Endothelial cell of umbilical vein (primary cell): ENCODE measurements at places on chromosomes 11 and 22. TPM values are rescaled to one million over a fixed set of nuclear protein-coding genes. Genes with fewer than 3 reads are reported as not detected.

DNA sequence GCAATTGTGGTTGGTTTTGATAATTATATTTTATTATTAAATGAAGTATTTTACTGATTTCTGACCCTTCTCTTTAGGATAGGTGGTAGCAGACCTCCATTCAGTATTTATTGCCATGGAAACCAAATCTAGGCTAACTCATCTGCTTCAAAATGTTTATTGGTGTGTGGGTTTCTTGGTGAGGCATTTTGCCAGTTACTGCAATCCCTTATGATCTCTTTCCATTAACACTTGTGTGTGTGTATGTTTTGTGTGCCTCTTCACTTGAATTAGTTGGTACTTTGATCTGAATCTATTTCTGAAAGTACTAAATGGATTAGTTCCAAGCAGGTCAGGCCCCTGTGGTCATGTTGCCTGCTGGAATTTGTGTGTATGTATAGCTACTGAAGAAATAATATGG is 184.4 kb upstream of the C11orf87 start:
- no peak overlapping the region for H3K27ac ChIP-seq
- no peak for DNase-seq
- no peaks in the 10 kb centered on the region for H3K36me3 ChIP-seq
- no peaks in the 10 kb centered on the region for H3K27me3 ChIP-seq

GRCh38 chr11:121696931-121697670 is 244.3 kb upstream of the SORL1-AS1 start:
- no peak for DNase-seq
- peaks cover 8% of the 10 kb centered on the region for H3K27me3 ChIP-seq
- no peak overlapping the region for H3K4me3 ChIP-seq
- H3K4me1 ChIP-seq = no peaks in the 10 kb centered on the region
- no peak overlapping the region for H3K27ac ChIP-seq
- no peaks in the 10 kb centered on the region for H3K36me3 ChIP-seq

Gene GAL3ST3
- total RNA-seq = not detected in 2 replicates

DNA sequence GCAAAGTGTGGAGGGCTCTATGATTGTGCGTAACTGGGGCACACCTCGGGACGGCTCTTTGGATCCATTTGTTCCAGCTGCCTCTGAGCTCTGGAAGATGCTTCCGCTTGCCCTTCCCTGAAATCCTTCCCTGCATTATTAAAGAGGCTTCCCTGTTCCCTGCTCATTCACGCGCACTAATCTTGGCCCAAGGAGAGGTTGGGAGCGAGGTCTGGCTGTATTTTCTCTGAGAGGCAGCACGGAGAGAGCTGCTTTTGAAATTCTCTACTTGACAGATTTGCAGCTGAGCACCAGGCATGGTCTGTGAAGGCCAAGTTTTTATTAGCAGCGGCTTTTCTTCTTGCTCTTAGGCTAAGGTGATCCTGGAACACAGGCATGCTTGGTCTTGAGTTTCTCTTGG is 94.8 kb upstream of the NTM start:
- no peak overlapping the region for H3K4me3 ChIP-seq
- DNase-seq = no peak
- no peaks in the 10 kb centered on the region for H3K4me1 ChIP-seq
- H3K27ac ChIP-seq = no peak overlapping the region

GRCh38 chr22:36334821-36335603 is 52.8 kb downstream of the MYH9 start:
- DNase-seq = no peak
- H3K4me3 ChIP-seq = no peak overlapping the region
- H3K27ac ChIP-seq = peak overlapping the region; percentile 67

Gene JOSD1
- 64.9 and 73.1 TPM in 2 replicates for total RNA-seq

Gene RPUSD4
- 36.5 and 40.8 TPM in 2 replicates for total RNA-seq

DNA sequence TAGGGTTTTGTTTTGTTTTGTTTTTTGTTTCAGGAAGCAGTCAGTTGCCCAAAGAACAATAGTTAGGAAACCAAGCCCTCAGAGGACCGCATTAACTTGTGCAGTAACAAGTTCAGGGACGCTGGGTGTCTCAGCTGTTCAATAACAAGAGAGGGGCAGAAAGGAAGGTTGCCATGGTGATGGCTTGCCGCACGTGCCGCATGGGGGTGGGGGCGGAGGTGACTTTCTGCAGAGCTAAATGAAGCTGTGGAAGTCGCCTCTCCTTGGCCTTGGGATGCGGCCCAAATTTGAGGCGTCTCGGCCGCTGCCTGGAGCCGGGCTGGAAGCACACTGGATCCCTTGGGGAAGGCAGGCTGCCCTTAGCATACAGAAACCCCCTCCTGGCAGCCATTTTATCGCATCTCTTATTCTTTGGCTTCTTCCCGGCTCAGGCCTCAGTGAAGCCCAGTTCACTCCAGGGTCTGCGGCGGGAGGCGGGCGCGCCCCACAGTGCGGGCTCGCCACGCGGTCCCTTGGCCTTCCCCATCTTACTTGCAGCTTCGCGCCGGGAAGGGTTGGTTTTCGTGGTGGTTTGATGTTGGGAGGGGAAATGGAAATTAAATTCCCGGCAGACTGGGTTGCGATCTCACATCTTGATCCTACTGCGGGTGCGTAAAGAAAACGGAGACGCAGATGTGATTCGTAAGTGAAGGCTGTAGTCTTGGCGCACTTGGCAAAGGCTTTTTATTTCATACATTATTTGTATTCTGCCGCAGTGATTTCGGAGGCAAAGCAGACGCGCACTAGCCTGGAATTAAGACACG is 94.3 kb downstream of the SLC17A6 start:
- no peaks in the 10 kb centered on the region for H3K27me3 ChIP-seq
- peak overlapping the region; percentile 20 for H3K4me3 ChIP-seq
- no peaks in the 10 kb centered on the region for H3K36me3 ChIP-seq
- H3K4me1 ChIP-seq = peaks cover 10% of the 10 kb centered on the region
- H3K27ac ChIP-seq = peak overlapping the region; percentile 32
- DNase-seq = peak; percentile 82

Gene OR2AG2
- total RNA-seq = 0.33 and 0.46 TPM in 2 replicates

DNA sequence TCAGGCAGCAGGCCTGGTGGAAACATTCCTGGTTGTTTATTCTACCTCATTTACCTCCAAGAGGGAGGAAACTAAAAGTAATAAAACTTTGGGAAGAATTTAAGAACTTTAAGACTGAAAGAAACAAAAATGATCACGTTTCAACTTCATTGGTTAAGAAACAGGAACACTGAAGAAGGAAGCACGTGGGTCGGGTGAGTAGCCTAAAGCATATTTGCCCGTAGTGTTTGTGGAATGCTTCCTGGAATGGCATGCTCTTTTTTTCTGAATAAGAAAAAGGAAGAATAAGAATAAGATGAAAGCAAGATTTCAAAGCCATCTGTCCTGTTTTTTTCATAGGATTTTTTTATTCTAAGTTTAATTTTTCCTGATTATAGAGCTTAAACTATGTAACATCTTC is 83.1 kb downstream of the WNT11 start:
- H3K4me3 ChIP-seq = no peak overlapping the region
- H3K36me3 ChIP-seq = peaks cover 3% of the 10 kb centered on the region
- peaks cover 25% of the 10 kb centered on the region for H3K4me1 ChIP-seq

Gene SYT9
- 0.25 TPM in 1 of 2 replicates, not detected in the other for total RNA-seq

GRCh38 chr11:14148653-14149273 is 186.2 kb downstream of the SPON1 start:
- H3K27me3 ChIP-seq = peaks cover under 1% of the 10 kb centered on the region
- no peak overlapping the region for H3K4me3 ChIP-seq
- no peak overlapping the region for H3K27ac ChIP-seq
- H3K36me3 ChIP-seq = no peaks in the 10 kb centered on the region
- DNase-seq = peak; percentile 36

GRCh38 chr22:26610072-26610958 is 7.5 kb downstream of the CRYBB1 start:
- no peak overlapping the region for H3K27ac ChIP-seq
- no peak overlapping the region for H3K4me3 ChIP-seq
- DNase-seq = no peak

Gene PTPRCAP
- 1.4 TPM in 1 of 2 replicates, not detected in the other for total RNA-seq

DNA sequence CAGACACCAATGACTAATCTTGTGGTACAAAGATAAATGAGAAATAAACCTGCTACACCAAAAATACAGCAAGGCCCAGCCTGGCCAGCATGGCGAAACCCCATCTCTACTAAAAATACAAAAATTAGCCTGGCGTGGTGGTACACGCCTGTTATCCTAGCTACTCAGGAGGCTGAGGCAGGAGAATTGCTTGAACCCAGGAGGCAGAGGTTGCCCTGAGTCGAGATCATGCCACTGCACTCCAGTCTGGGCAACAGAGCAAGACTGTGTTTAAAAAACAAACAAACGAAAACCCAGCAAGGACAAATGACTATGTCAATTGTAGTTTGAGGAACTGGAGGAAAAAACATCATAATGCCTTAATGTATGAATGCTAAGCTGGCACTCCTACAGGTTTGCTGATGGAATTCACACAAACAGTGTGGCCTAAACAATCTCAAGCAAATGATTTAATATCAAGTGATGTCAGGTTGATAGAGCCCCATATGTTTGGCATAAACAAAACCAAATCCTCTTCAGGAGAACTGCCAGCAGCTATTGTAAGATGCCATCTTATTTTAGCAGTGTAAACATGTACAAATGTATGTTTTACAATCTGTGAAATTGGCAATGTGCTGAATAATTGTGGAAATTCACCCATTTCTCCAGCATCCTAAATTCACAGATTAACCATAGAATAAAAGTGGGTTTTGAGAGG is 20.0 kb downstream of the MMP7 start:
- DNase-seq = no peak
- no peaks in the 10 kb centered on the region for H3K27me3 ChIP-seq
- H3K4me3 ChIP-seq = no peak overlapping the region
- H3K36me3 ChIP-seq = no peaks in the 10 kb centered on the region

DNA sequence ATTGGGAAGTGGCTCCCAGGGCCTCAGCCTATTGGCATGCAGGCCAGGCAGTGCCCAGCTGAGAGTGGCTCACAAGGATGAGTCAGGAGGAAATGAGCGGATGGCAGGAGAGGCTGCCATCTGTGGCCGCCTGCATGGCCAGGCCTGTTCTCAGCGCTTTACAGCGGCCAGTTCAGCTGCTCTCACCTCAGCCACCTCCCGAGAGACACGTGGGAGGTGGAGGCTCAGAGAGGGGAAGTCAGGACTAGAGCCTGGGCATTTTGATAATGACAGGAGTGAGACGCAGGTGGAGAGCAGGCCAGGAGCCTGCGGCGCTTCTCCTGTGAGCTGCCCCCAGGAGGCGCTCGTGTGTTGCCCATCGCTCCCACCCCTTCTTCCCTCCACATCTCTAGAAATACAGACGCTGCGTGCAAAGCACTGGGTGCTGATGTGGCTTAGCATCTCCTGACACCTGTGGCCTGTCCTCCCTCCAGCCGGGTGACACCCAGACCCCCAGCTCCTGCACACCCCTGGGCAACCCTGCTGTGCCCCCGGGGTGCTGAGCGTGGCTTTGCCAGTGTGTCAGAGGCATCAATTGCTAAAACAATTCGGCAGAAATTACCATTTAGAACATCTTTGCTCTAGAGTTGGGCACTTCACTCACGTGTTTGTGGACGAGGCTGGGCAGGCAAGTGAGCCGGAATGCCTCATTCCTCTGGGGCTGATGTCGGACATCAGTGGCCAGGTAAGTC is 21.4 kb upstream of the PANX2 start:
- no peaks in the 10 kb centered on the region for H3K4me1 ChIP-seq
- no peak overlapping the region for H3K4me3 ChIP-seq
- H3K27ac ChIP-seq = no peak overlapping the region

DNA sequence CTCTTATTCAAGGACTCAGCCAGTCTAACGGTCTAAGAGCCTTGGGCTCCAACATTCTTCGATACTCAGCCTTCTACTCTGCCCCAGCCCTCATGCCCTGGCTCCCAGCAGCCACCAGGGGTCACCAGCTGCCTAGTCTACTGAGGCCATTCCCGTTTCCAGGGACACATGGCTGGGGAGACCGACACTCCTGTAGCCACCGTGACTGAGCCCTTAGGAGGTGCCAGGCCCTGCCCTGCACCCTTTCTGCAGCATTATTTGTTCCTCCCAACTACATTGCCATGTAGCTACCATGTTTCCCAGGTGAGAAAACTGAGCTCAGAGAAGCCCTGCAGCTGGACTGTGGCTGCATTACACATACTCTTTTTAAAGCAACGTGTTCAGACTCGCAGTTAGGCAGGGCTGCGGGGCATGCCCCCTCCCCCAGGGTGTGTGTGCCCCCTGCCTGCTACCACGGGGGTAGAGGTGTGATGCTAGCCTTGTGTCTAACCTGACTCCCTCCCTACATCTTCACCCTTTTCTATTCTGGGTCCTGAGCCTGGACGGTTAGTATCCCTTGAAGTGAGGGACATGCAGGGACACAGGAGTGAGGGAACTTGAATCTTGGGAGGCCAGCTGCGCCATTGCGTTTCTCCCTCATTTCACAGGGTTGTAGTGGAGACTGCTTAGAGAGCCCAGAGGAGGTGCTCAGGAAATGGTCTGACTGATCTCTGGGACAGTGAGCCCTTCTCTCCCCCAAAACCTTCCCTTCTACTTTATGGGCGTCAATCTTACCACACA is 17.5 kb downstream of the ATG16L2 start:
- DNase-seq = peak; percentile 80
- H3K36me3 ChIP-seq = no peaks in the 10 kb centered on the region
- no peak overlapping the region for H3K27ac ChIP-seq
- H3K4me1 ChIP-seq = peaks cover 9% of the 10 kb centered on the region
- H3K4me3 ChIP-seq = no peak overlapping the region
- H3K27me3 ChIP-seq = no peaks in the 10 kb centered on the region

DNA sequence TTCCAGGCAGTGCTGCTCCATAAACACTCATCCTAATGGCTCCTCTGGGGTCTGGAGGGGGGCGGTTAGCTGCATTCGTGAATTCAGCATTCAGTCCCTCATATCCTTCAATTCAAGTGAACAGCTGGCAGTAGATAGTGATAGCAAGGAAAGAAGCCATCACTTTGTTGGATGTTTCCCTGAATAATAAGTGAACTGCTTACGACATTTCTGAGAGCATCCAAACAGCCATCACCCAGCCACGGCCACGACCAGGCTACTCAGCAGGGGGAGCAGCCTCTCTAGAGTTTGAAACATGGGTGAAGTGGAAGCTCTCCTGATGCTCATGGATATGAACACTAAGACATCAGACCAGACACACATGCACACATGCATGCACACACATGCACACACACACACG is 163.6 kb downstream of the NTM start:
- H3K4me1 ChIP-seq = no peaks in the 10 kb centered on the region
- H3K27me3 ChIP-seq = no peaks in the 10 kb centered on the region

GRCh38 chr11:134438542-134439537 is 26.8 kb upstream of the B3GAT1 start:
- H3K27ac ChIP-seq = no peak overlapping the region
- no peaks in the 10 kb centered on the region for H3K27me3 ChIP-seq
- DNase-seq = no peak
- no peak overlapping the region for H3K4me3 ChIP-seq
- no peaks in the 10 kb centered on the region for H3K36me3 ChIP-seq

- H3K4me1 ChIP-seq = no peaks in the 10 kb centered on the region
- no peaks in the 10 kb centered on the region for H3K36me3 ChIP-seq
- H3K4me3 ChIP-seq = no peak overlapping the region
- H3K27ac ChIP-seq = no peak overlapping the region
Observed at GRCh38 chr22:18906896-18907295, 776 bp downstream of the DGCR6 start.
